COLO829 (cell line): ENCODE measurements at places on chromosomes 4 and X.

DNA sequence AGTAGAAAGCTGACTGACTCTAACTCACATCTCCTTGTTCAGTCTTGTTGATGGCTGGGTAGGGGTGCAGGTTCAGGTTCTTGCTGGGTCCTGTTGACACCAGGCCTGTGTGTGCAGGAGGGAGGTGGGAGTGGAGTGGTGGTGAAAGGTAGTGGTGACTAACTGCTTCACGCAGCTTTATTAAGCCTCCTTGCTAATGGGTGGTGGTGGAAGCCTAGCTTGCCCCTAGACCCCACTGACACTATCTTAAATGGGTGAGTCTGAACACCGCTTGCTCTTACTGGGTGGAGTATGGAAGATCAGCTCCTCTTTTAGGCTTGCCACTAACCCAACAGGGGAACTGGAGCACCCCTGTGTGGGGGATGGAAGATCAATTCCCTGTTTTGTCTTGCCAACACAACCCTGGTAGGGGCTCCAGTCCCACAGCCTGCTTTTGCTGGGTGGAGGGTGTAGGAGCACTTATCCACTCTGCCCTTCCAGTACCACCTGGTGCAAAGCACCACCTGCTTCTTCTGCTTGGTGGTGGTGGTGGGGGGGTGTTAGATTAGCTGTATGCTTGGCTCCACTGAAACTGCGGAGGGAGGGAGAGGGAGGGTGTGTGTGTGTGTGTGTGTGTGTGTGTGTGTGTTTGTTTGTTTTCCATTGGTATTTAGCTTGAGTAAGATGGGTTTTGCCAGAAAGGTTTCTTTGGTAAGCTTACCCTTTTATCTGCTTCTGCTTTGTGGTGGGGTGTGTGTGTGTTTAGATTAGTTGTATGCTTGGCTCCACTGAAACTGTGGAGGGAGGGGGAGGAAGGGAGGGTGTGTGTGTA lies 25.6 kb downstream of the KDM6A start:
- DNase-seq = no peak

- DNase-seq = no peak
Measured at GRCh38 chr4:37447886-37448285, 203.3 kb downstream of the NWD2 start.

DNA sequence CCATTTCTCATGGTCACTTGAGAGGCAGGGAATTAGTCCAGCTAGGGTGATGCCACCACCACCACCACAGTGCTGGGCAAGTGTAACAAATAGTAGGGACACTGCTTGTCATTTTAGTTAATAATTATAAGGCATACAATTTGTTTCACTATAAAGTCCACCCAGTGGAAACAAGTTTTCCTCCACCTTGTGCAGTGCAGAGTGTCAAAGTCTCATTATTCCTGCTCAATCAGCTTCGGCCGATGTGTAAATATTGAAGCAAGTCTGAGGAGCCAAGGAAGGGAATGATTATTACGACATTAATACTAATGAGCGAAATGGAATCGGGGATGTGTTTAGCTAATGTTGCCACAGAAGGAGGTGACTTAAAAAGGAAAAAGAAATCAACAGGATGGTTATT lies 340.4 kb downstream of the NKX6-1 start:
- no peak for DNase-seq

- peak; percentile 91 for DNase-seq
Measured at GRCh38 chr4:123699880-123700771, 303.5 kb downstream of the SPRY1 start.

- no peak for DNase-seq
Measured at GRCh38 chr4:7786517-7786916, 153.1 kb downstream of the AFAP1 start.

GRCh38 chr4:103098756-103099440 lies 736 bp downstream of the BDH2 start:
- DNase-seq = no peak

DNA sequence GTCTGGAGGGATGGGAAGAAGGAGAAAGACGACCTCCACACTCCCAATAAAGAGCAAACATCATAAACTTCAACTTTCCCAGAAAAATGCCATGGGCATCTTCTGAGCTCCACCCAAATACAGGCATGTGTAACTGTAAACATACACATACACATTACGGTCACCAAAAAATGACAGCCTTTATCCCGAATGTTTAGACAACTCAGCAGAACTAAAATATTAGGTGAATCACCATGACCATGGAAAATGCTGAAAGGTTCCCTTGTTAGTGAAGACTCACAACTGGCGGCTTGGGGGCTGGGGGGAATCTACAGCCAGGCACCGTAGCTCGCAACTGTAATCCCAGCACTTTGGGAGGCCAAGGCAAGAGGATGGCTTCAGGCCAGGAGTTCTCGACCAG lies 33.0 kb downstream of the PRKX start:
- peak; percentile 73 for DNase-seq

- DNase-seq = no peak
Measured at GRCh38 chr4:531721-532565, 32.9 kb downstream of the PIGG start.

GRCh38 chr4:101200561-101200960 lies 146.8 kb downstream of the PPP3CA start:
- DNase-seq = peak; percentile 57

- DNase-seq = no peak
Measured at GRCh38 chr4:153929675-153930074, 140.8 kb upstream of the SFRP2 start.
